ENCODE measurements at places on chromosomes 5 and 9. TPM values are rescaled to one million over a fixed set of nuclear protein-coding genes. Genes with fewer than 3 reads are reported as not detected.

SPINK13 gene
- total RNA-seq = not detected

SLC4A9 gene
- total RNA-seq = 0.32 TPM

PCDHGA11 gene
- 3.2 TPM for total RNA-seq

FRRS1L gene
- total RNA-seq = 0.06 TPM

DNA sequence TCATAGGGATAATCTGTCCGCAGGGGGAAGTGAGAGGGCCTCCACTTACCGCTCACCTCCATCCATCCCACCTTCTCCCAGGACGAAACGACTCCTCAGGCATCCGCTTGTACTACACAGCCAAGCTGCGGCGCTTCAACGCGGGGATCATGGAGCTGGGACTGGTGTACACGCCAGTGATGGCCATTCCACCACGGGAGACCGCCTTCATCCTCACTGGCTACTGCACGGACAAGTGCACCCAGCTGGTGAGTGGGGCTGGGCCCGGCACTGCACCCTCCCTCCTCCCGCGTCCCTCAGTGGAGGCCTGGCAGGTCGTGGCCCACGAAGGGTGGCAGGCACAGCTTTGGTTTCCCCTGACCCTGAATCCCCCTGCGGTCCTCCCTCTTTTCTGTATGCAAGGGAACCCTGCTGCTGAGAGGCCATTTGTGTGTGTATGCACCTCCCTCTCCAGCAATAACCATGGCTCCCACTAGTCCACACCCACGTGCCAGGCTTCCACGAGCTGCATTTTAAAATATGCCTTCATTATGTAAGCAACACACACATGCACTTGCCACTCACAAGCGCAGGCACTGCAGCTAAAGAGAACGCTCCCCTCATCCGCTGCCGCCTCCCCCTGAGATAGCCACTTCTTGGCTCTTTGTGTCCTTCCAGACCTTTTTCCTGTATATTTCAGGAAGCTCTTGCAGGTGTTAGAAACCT, 11.8 kb downstream of the DBH start:
- peaks cover 16% of the 10 kb centered on the region for H3K27me3 ChIP-seq
- DNase-seq = peak; percentile 40
- no peaks in the 10 kb centered on the region for H3K36me3 ChIP-seq
- no peak overlapping the region for H3K4me3 ChIP-seq

- no peaks in the 10 kb centered on the region for H3K4me1 ChIP-seq
- no peaks in the 10 kb centered on the region for H3K27me3 ChIP-seq
- H3K36me3 ChIP-seq = no peaks in the 10 kb centered on the region
- H3K27ac ChIP-seq = no peak overlapping the region
Measured at GRCh38 chr5:120735076-120735475, 271.0 kb downstream of the PRR16 start.

DNA sequence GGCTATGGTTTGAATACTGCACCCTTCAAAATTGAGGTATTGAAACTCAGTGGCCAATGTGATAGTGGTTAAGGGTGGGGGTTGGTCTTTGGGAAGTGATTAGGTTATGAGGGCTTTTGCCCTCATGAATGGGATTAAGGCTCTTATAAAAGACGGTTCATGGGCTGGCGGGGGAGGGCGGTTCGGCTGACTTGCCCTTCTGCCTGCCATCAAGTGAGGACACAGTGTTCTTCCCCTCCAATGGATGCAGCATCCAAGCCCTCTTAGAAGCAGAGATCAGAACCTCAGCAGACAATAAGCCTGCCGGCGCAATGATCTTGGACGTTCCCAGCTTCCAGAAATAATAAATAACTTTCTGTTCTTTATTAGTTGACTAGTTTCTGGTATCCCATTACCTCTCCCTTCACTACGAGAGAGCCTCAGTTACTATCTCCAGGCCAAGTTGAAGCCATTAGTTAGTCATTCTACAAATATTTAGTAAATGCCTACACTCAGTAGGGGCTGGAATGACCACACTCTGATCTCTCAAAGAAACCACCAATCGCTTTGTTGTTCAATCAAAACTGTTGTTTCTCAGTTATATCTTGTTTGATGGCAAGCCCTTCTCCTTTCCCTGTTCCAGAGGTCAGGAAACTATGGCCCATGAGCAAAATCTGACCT, 219.3 kb downstream of the TSSK1B start:
- peaks cover 20% of the 10 kb centered on the region for H3K4me1 ChIP-seq
- DNase-seq = no peak
- H3K27me3 ChIP-seq = no peaks in the 10 kb centered on the region
- H3K27ac ChIP-seq = no peak overlapping the region
- no peak overlapping the region for H3K4me3 ChIP-seq

Data from lower lobe of right lung (tissue), 2 donors.